Prostate gland (tissue), 2 donors: ENCODE measurements at places on chromosomes 6 and 20. TPM values are rescaled to one million over a fixed set of nuclear protein-coding genes. Genes with fewer than 3 reads are reported as not detected.

AK9 gene
- 22.0 TPM for total RNA-seq

RIPOR3 gene
- 11.3 TPM for total RNA-seq

CGA gene
- 2.2 TPM for total RNA-seq

GCNT2 gene
- total RNA-seq = 22.9 TPM

DNA sequence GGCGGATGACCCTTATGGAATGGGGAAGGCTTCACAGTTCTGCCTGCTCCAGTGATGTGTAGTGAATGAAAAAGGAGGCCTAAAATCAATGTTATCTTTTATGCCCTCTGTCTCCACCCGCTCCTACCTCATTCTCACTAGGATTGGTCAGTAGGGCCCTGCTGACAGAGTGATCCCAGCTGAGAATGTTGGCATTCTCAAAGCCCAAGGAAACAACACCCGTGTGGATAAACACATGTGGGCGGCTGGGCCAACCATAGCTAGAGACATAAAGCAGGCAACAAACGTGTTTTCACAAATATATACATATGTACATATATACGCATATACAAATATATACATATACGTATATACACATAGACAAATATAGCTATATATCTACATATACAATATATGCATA, 4.5 kb downstream of the RIPK1 start:
- DNase-seq = no peak

- DNase-seq = no peak
Observed at GRCh38 chr20:58696411-58696961, 3.9 kb downstream of the NPEPL1 start.

DNA sequence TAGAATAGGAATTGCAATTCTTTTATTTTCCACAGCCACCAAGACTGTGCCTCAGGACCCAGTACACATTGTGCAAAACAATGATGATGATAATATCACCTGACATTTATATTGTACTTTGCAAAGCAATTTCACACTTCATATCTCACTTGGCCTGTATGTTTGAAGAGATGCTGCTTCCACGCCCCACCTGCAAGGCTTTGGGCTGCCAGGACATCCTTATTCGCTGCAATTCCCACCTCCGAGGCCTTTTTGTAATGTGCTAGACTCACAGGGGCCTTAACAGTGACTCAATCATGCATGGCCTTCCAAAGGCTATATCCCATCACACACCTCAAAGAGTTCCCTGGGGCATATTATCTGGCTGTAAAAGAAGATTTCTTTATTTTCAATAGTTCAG, 200.9 kb downstream of the MYLK4 start:
- no peak for DNase-seq

DNA sequence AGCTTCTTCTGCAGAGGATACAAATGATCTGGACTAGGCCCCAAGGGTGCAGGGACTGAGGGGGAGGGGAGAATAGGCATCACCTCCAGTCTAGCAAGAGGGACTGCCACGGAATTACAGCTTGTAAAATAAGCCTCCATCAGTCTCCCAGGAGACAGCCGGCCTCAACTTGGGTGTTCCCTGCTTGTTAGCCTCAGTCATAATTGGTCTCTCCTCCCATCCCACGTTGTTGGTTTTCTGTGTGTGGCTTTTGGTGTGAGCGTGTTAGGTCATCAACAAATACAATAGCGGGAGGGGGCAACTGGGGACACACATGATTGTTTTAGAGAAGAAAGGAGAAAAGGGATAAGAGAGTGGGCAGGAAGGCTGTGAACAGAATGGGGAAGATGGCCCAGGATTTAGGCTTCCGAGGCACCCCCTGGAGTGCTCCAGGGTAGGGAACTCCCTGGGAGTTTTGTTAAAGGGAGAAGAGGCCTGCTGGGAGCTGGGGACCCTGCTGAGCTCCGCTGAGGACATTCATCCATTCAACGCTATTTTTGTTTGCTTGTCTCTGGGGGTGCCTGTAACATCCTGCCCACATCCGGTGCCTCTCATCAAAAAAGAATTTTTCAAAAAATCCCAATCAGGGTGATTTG, 9.2 kb downstream of the FOXA2 start:
- DNase-seq = no peak

DNA sequence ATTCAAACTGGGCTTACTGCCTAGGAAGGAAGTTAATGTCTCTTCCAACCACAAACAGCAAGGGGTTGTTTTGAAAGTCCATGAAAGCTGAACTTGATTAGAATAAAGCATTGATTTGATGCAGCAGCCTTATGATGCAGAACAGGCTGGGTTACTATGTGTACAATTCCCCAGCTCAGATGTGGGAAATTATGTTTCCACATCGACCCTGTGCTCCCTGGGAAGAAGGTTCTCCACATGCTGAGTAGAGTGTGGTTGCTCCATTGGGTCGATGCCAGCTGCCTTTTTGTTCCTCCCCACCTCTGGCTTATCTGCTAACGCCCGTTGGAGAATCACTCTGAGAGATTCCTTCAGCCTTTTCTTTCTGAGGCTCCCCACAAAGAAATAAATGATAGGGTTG, 1.2 kb downstream of the MAS1L start:
- DNase-seq = no peak

GRCh38 chr6:38307740-38308139, 332.0 kb downstream of the BTBD9 start:
- no peak for DNase-seq
